ENCODE measurements at places on chromosomes 2 and 18.
A peak's percentile ranks its signal among the peaks of the same experiment; 100 is the strongest.

- no peak for DNase-seq
Observed at GRCh38 chr2:233112776-233113452, 52.8 kb downstream of the INPP5D start.

DNA sequence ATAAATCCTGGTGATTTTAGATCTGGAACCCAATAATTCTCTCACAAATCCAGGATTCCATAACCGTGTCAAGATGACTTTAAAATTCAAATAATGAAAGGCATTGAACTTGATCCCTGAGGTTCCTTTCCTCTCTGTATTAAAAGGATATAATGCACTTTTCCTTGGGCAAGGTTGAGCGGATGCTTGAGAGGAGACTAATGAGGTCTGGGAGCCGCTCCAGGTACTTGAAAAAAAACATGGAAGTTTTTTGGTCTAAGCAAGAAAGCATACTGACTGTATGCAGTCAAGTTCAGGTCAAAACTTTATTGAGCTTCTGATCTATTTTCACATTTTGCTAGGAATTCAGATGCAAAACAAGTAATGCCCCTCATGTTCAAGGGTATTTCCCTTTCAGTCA lies 318.5 kb downstream of the RAD51AP2 start:
- DNase-seq: no peak

DNA sequence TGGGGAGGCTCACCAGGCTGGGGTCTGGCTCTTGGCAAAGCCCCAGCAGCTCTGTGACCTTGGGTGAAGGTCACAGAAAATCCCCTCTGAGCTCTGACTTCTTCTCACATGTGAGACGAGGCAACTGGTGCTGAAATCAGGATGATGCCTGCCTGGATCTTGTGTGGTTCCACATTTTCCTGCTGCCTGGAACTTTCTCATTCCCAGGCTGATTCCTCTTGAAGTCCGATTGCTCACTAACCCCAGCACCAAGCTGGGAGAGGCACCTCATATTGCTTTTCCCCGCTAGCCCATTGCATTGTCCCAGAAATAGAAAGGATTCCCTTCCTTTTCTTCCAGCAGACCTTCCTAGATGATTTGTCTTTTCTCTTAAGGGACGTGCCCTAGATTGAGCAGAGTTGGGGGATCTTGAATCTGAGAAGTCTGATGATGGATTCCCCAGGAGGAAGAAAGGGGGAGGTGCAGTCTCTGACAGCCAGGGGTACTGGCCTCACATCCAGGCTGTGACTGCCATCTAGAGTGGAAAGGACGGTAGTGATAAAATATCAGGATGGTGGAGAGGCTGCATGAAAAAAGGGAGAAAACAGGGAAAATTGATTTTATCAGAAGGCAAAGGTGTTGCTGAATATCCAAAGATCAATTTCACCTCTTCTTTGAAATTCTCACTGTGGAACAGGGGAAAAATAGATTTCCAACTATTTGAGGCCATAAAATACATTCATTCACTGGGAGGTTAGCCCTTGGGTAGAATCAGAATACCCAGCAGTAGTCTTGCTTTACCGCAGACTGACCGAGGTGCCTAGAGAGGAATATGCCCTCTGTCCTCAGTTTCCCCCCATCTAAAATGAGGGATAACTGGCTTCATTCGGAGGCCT lies 96.3 kb downstream of the FAM210A start:
- DNase-seq: peak; percentile 23

- DNase-seq: no peak
Observed at GRCh38 chr2:82857967-82858366, 1601.1 kb downstream of the SUCLG1 start.

DNA sequence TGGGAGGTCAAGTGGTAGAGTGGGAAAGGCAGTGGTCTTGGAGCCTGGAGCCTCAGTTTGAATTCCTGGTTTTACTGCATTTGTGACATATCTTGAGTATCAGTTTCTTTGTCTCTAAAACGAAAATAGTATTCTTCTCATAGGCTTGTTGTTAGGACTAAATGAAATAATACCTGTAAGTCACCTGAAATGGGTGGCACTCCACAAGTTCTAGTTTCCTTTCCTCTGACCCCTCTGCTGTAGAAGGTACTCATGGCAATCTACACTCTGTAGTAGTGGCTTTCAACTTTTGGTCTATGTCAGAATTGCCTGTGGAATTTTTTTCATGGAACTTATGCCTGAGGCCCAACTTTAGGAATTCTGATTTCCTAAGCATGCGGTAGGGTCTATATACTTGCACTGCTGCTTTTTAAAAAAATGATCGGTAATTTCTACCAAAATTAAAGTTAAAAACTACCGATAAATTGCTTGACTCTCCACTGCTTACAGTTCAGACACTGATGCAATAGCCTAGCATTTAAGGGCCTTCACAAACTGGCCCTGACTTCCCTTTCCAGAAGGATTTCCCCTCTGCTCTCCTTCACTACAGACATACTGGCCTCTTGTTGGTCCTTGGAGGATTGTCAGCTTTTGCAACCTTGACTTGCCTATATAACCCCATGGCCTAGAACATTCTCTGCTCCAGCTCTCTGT lies 47.2 kb downstream of the PLEK start:
- no peak for DNase-seq

DNA sequence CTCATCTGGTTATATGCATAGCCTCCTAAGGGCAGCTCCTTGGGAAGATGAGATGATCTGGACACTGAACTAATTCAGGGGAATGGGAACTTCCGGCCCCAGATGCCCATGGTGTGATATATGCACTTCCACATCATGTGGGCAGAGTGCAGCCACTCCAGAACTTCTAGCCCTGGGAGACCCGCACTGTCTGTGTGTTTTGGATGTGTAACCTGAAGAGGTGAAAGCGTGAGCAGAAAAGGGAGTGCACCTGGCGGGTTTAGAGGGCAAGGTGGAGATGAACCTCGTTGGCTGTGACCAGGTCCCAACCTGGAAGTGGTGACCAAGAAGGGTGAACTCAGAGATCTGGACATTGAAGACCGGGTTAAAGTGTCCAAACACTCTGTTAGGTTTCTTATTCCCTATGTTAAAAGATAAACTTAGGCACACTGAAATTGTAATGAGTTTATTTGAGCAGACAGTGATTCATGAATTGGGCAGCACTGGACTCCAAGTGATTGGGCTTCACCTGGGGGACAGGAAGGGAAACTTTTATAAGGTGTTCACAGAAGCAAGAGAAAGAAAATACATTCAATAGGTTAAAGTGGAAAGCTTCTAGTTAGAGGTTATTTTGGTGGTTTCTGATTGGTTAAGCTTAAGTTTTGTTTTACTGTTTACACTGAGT lies 296.2 kb upstream of the SKOR2 start:
- DNase-seq: no peak

DNA sequence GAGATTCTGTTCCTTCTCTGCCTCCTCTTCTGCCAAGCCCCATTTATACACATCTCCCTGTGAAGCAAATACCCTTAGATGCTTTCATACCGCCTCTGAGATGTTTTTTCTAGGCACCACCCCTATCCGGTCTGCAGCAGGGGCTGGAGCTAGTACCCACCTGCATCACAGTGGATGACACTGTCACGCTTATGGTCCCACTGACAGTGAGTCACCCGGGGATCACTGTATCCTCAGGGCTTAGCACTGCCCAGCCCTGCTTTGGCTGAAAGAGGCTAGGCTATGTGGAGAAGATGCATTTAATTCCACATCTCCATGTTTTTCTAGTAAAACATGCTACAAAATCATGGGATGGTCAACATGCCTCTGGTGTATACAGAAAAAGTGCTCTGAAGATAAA lies 9.9 kb downstream of the FABP1 start:
- no peak for DNase-seq

DNA sequence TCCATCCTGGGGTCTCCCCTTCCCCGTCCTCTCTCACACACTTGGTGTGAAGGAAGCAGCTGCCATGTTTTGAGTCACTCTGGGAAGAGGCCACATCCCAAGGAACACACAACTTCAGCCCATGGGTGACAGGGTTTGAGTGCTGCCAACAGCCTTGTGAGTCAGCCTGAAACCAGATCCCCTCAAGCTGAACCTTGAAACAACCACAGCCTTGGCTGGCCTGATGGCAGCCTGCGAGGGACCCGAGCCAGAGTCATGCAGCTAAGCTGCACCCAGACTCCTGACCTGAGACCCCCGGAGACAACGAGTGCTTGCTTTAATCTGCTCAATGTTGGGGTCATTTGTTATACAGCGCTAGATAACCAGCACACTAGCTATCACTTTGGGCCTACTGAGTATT lies 19.3 kb upstream of the MC2R start:
- DNase-seq: no peak

DNA sequence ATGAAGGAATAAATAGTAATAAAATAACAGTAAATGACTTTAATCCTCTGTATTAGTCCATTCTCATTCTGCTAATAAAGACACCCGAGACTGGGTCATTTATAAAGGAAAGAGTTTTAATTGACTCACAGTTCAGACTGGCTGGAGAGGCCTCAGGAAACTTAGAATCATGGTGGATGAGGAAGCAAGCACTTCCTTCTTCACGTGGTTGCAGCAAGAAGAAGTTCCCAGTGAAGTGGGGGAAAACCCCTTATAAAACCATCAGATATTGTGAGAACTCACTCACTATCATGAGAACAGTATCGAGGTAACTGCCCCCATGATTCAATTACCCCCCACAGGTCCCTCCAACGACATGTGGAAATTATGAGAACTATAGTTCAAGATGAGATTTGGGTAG lies 727.9 kb upstream of the LINC00305 start:
- DNase-seq: no peak

DNA sequence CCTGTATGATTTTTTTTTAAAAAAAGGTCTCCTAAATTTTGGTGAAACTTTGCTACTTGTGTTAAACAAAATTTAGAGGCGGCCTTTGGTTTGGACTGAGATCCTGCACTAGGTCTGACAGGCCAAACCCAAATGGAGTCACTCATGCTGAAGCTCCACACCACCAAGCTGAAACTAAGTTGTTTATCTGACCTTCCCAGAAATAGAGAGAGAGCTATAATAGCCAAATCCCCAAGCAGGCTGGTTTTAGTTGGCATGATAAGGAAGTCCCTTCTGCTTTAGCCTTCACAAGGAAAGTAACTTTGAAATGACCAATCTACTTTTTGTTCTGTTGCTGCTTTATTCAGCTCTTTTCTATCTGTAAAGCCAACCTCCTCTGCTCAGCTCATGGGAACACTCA lies 17.1 kb upstream of the THUMPD2 start:
- DNase-seq: no peak

- DNase-seq: no peak
Observed at GRCh38 chr2:8628866-8629209, 53.0 kb upstream of the ID2 start.

DNA sequence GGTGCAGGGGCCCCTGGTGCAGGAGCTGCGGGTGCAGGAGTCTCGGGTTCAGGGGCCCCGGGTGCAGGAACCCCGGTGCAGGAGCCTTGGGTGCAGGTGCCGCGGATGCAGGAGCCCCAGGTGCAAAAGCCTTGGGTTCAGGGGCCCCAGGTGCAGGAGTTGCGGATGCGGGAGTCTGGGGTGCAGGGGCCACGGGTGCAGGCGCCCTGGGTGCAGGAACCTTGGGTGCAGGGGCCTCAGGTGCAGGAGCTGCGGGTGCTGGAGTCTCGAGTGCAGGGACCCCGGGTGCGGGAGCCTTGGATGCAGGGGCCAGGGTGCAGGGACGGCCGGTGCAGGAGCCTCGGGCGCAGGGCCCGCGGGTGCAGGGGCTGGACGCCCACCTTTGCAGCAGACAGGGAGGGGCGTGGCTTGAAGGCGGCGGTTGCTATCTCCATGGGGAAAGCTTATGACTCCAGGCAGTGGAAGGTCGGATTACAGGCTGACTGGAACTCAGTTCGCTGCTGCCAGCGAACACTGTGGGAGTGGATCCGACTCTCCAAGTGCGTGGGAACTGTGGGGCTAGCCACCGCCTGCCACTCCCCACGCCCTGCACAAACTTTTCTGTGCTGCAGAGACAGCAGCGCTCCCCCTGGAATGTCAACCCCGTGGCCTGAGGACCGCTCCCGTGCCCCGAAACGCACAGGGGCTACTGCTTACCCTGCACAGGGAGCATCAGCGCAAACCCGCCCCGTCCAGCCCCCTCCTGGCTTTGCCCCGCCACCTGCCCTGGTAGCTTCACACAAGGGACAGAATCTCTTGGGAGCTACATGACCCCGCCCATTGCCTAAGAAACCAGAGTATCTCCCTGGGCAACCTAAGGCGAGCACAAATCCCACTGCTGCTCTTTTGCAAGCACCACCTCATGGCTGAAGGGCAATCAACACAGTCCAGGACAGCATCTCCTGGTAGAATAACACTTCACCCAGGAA lies 40.3 kb downstream of the COPS9 start:
- no peak for DNase-seq

GRCh38 chr2:152078662-152079061 lies 20.2 kb downstream of the CACNB4 start:
- no peak for DNase-seq

All from activated CD4-positive, CD25-positive, alpha-beta regulatory T cell (primary cell).